Gastrocnemius medialis (tissue), 4 donors: ENCODE measurements at places on chromosomes 2 and 18. TPM values are rescaled to one million over a fixed set of nuclear protein-coding genes. Genes with fewer than 3 reads are reported as not detected.

Gene TWIST2
- 2.2 TPM for total RNA-seq

DNA sequence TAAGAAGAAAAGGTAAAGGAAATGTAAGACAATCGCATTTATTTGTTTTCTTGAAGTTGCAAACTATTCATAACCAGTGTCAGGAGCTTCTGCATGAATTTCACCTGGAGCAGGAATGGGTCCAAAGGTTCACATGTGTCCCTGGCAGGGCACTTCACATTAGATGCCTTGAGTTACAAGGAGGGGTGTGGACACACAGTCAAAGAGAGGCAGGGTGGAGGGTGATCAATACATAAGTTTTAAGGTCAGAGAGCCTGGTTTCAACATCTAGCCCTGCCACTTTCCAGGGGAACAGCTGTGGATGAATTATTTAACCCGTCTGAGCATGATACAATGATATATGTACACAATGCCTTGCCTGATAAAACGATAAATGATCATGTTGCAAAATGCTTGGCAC lies 321.4 kb downstream of the CYP26B1 start:
- no peak for DNase-seq

DNA sequence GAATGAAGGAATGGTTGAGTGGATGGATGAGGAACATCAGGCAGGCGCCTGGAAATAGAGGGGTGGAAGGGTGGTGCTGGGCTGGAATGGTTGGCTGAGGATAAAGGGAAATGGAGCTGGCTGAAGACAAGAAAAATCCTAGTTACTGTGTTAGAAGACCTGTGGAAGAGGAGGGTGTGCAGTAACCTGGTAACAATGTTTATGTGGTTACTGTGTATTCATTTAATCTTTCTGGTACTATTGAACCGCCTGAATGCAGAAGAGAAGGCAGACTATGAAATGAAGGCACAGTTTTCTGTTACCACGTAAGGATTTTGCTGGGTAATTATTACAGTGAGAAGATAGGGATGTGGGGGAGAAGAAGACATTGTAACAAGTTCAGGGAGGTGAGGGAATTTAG lies 110.3 kb upstream of the MGAT5 start:
- DNase-seq, result no peak

DNA sequence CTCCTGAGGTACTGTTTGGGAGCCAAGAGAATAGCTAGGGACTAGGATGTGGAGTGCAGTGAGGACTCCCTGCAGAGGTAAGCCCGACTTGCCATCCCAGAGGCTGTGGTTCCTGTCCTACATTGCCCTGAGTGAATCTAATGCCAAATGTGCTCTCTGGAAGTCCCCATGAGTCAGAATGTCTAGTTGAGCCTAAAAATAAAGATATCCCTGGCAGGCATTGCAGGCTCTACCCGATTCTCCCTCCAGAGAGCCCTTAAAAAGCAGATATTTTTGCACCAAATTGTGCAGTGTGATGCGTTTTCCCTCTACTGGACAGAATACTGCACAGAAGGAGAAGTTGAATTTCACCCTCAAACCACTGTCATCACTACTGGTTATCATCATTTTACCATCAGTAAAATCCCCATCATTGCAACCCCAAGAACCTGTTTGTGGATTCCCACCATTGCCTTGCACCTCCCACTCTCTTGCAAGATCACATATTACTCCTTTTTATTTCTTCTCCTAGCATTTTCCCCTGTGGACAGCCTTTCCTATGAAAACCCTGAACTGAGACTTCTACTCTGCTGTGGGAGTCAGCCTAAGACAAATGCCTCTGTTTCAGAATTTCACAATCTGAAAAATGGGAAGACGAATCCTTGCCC lies 98.0 kb downstream of the MARCHF4 start:
- no peak for DNase-seq

- no peak for DNase-seq
These were observed 105.2 kb upstream of the ARHGAP28 start for GRCh38 chr18:6624271-6624660.

GRCh38 chr2:179237209-179237946 lies 27.3 kb downstream of the SESTD1 start:
- DNase-seq, result no peak

DNA sequence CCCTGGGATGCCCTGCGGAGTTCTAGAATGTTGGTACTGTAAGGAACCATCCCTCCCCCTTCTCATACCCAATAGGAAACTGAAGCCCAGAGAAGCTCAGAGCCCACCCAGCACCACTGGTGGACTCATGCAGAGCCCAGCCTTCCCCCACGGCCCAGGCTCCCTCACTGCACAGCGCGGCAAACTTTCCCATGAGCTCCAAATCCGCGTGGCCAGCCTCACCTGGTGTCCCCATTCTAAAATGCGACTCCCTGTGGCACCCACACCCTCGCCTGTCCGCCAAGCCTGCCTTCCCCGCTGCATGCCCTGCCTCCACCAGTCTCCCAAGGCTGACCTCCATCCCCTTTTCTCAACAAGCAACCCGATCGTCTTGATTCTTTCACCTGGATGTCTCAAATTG lies 51.1 kb downstream of the PTGR3 start:
- no peak for DNase-seq

DNA sequence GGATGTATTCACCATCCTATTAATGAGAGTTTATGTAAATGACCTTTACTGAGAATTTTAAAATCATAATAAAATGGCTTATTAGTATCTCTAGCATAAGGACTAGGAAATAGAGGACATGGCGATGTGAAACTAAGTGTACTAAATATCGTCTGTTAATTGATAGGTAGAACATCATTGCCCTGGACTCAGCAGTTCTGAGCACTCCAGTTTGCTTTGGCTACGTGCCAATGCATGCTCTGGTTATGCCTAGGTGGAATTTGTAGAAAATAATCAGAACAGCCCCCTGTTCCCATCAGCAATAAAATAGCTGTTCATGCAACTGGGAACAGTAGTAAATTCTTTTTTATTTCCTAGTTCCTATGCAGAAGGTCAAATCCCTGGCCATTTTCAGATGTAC lies 247.8 kb downstream of the DOK6 start:
- no peak for DNase-seq

- no peak for DNase-seq
These were observed 236.0 kb downstream of the CYRIA start for GRCh38 chr2:16429431-16430145.
